ENCODE measurements at places on chromosomes 16 and 17. TPM values are rescaled to one million over a fixed set of nuclear protein-coding genes. Genes with fewer than 3 reads are reported as not detected.

GRCh38 chr17:5019475-5019956 lies 15.7 kb downstream of the SLC52A1 start:
- DNase-seq, result no peak

DNA sequence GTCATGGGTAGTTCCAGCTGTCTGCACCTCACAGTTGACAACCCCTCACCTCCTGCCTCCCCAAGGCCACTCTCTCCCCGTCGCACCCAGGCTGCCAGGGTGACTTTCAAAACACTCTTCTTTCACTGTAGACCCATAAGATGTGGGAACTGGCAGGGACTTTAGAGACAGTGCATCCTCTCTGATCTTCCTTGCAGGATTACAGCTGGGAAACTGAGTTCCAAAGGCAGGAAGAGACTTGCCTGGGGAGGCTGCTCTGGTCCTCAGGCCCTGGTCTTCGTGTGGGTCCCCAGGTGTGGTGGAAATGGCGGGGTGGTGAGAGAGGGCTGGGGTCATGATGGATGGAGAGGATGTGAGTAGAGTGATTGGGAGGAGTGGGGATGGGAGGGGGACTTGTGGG lies 21.9 kb upstream of the NKD1 start:
- no peak for DNase-seq

GRCh38 chr16:67151431-67152097 lies 766 bp upstream of the B3GNT9 start:
- DNase-seq, result no peak

DNA sequence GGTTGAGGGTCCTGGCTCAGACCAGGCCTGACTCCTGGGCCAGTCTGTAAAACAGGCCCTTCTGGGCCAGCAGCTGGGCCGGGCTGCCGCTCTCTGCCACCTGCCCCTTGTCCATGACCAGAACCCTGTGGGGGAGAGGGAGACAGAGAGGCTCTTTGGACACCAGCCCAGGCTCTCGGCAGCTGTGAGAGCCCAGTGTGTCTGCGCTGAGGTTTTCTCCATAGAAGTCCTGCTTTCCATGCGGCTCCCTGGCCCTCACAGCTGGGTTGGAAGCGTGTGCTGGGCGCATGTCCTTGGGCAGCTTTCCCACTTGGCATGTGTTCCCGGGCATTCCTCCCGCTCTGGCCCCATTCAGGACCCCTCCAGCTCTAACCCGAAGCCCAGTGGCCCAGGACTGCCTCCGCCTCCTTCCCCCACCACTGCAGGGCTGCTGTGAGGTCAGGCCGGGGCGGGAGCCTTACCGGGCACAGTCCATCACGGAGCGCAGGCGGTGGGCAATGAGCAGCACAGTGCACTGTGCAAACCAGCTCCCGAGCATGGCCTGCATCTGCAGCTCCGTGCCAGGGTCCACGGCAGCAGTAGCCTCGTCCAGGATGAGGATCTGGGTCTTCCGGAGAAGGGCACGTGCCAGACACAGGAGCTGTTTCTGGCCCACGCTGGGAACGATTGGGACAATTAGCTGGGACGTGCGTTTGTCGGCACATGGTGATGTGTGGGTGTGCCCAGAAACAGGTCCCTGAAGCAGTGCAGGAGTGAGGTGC lies 73.0 kb downstream of the ABCC6 start:
- DNase-seq, result peak; percentile 84

DNA sequence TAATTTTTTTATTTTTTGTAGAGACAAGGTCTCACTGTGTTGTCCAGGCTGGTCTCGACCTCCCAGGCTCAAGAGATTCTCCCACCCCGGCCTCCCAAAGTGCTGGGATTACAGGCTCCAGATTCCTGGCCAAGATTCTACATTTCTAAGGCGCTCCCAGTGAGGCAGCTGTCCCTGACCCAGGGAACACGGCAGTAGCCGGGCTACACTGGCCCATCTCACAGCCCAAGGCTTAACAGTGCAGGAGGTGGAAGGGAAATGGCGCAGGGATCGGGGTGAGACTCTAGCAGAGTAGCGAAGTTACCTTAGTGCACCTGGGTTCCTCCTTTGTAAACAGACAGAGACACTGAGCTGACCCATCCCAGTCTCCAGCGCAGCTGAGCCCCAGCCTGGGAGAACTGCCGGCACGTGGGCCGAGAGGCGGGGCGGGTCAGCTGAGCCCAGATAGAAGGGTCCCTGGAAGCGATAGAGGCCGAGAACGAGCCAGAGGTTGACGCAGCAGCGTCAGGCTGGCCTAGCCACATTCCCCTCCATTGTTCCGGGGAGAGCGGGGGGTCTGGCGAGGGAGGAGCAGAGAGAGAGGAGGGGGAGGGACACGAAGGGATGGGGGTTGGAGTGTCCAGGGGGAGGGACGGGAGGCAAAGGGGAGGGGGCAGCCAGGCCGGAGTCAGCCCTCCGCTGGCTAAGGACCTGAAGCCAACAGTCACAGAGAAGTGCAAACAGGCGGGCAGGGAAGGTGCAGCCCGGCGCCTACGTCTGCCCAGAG lies 2.5 kb downstream of the CARHSP1 start:
- no peak for DNase-seq

DNA sequence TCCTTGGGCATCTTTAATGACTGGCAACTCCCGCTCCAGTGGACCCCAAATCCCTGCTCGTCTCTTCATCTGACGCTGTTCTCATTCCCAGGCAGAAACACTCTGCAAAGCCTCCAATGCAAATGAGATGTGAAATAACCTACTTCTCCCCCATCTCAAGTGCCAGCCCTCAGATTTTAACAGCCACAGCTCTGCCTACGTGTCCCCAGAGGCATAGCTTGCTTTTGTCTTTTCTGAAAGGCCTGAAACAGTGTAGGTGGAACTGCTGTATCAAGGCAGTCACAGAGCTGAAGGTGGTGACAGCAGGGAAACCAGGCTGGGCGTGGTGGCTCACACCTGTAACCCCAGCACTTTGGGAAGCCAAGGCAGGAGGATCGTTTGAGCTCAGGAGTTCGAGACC lies 14.7 kb downstream of the RPH3AL start:
- DNase-seq, result peak; percentile 43

- peak; percentile 39 for DNase-seq
These were observed 47.7 kb upstream of the ZNF469 start for GRCh38 chr16:88334778-88335720.

- DNase-seq, result peak; percentile 32
These were observed 14.4 kb upstream of the GPRC5B start for GRCh38 chr16:19898924-19899604.

GRCh38 chr16:1537763-1538289 lies 4.4 kb downstream of the TMEM204 start:
- no peak for DNase-seq

DNA sequence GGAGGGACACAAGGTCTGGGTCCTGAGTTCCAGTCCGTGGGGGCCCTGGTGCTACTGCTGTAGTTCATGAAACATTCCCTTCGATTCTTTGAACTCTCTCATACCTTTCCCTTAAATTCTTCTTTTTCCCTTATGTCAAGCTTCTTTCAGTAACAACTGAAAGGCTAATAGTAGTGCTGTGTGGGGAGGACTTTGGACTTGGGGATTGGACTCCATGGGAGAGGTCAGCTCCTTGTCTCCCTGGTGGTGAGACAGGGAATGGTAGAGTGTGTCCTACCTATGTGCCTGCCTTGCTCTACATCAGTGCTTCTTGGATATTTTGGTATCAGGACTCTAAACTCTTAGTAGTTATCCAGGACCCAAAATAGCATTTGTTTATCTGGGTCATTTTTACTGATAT lies 628.1 kb downstream of the WWOX start:
- no peak for DNase-seq

DNA sequence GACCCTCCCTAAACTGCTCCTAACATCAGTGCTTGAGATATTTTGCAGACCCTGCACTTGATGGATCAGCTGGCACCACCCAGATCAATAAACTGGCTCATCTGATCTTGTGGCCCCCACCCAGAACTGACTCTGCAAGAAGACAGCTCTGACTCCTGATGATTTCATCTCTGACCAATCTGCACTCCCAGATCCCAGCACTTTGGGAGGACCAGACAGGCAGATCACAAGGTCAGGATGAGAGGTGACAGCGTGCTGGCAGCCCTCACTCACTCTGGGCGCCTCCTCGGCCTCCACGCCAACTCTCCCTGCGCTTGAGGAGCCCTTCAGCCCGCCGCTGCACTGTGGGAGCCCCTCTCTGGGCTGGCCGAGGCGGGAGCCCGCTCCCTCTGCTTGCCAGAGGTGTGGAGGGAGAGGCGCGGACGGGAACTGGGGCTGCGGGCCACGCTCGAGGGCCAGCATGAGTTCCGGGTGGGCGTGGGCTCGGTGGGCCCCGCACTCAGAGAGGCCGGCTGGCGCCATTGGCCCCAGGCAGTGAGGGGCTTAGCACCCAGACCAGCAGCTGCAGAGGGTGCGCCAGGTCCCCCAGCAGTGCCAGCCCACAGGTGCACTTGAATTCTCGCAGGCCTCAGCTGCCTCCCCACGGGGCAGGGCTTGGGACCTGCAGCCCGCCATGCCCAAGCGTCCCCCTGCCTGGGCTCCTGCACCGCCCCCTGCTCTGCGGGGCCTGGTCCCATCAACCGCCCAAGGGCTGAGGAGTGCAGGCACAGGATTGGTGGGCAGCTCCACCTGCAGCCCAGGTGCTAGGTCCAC lies 2.4 kb upstream of the C16orf54 start:
- no peak for DNase-seq

DNA sequence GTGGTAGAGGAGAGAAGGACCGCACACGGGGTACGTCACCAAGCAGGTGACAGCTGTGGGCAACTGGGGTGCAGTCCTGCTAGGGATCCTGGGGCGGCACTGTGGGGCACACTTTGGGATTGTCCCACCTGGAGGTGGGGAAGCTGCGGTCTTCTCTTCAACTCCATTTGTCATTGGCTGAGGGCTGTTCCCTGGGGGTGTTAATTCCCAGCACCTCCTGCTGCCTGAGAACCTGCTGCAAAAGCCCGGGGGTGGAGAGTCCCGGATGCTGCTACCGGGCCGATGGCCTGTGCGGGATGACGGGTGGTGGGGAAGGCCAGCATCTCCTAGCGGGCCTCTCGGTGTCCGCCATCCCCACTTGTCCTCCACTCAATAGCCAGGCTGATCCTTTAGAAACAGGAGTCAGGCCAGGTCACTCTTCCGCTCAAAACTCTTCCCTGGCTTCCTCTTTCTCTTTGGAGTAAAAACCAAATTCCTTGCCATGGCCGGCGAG lies 100.2 kb downstream of the CYLD start:
- no peak for DNase-seq

DNA sequence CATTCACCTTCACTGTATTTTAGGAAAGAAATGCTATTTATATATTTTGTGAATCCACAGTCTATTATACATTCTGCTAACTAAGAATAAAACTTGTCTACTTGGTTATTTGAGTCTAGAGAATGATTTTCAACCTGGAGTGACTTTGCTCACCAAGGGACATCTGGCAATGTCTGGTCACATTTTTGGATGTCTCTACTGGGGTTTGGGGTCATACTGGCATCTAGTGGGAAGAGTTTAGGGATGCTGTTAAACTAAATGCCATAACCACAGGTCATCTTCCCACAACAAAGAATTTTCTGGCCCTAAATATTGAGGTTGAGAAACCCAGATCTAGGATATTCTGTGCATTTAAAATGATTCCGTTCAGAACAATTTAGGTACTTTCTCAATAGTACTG lies 26.0 kb downstream of the KCNJ16 start:
- no peak for DNase-seq

DNA sequence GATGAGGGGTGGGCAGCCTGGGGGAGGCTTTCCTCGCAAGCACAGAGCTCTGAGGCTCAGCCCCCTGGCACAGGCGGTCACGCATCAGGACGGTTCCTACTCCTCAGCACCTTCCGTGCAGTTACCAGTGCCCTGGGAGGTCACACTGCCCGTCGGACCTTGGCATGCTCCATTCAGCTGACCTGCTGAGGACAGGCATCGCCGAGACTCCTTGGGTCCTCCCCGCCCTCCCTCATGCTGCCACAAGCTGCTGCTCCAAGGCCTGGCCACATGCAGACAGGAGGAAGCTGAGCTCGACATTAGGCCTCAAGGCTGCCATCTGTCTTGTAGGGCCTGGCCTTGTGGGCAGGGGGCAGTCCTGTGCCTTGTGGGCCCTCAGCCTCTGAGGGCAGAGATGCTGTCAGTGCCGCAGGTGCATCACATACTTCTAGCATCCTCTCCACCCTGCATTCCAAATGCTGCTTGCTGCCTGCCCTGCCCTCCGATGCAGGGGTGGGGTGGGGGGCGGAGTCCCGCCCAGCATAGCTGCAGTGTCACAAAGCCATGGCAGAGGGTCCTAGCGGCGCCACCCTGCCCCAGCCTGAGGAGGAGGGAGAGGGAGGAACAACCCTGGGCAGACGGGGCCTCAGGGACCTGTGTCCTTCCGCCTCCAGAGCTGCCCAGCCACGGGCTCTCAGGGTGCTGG lies 9.3 kb downstream of the C16orf90 start:
- no peak for DNase-seq

- DNase-seq, result peak; percentile 37
These were observed 2.4 kb downstream of the CD2BP2 start for GRCh38 chr16:30352488-30353401.

DNA sequence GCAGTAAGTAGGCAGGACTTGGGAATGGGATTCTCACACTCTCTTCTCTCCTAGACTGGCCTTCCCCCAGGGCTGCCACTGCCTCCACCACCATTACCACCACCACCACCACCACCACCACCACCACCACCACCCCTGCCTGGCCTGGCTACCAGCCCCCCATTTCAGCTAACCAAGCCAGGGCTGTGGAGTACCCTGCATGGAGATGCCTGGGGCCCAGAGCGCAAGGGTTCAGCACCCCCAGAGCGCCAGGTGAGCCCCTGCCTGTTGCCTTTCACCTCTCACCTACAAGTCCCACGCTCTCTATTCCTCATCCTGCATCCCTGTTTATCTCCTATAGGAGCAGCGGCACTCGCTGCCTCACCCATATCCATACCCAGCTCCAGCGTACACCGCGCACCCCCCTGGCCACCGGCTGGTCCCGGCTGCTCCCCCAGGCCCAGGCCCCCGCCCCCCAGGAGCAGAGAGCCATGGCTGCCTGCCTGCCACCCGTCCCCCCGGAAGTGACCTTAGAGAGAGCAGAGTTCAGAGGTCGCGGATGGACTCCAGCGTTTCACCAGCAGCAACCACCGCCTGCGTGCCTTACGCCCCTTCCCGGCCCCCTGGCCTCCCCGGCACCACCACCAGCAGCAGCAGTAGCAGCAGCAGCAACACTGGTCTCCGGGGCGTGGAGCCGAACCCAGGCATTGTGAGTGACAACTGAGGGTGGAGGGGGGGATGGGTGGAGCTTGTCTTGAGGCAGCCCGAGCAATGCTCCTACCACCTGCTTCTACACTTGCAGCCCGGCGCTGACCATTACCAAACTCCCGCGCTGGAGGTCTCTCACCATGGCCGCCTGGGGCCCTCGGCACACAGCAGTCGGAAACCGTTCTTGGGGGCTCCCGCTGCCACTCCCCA lies 7.9 kb upstream of the TMEM88 start:
- DNase-seq, result peak; percentile 34

DNA sequence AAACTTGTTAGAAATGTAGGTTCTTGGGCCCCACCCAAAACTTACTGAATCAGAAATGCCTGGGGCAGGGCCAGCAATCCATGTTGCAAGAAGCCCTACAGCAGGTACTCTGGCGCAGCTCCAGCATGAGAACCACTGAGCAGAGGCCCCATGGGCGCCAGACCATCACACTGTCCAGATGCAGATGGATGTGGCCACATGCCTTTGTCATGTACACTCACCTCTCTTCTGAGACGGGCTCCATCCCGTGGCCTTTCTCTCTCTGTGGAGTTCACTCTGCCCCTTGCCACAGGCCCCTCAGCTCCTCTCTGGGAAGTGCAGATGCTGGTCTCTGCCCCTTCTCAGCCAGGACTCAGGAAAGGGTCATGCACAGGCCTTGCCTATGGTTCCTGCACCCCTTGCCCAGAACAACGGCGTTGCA lies 2.3 kb upstream of the CCNF start:
- peak; percentile 58 for DNase-seq

Gene NRN1L
- 4.2 TPM for polyA plus RNA-seq

Gene OR2C1
- polyA plus RNA-seq, result 0.05 TPM

Gene CNGB1
- 0.04 TPM for polyA plus RNA-seq

Gene KRT31
- polyA plus RNA-seq, result not detected

Gene SECTM1
- polyA plus RNA-seq, result 3.3 TPM
